ENCODE measurements at places on chromosomes 13 and 19.

- DNase-seq, result no peak
Measured at GRCh38 chr13:25587326-25587980, 215.7 kb downstream of the ATP8A2 start.

- DNase-seq, result no peak
Measured at GRCh38 chr13:114008964-114009589, 35.2 kb upstream of the C13orf46 start.

DNA sequence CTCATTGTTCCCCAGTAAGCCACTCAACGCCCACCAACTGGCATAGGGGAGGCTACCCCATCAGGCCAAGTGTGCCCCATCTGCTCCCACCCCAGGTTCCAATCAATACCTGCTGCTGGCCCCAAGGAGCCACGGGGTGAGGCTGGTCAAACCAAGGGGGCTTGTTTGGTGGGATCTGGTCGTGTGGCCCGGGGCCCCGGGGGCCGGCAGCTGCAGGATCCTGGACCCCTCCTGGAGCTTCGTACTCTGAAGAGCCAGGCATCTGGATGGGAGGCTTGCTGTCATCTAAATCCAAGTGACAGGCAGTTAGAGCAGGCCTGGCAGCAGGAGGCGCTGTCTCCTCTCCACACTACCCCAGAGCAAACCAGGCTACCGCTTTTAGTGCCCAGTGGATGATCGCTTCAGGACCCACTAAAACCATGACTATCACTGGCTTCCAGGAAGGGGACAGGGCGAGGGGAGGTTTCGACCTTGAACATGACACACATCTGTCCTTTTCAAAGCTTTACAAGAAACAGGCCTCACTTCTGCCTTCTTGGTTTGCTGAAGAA, 14.2 kb downstream of the CHERP start:
- DNase-seq, result peak; percentile 40

- no peak for DNase-seq
Measured at GRCh38 chr13:97101912-97102708, 107.8 kb upstream of the OXGR1 start.

GRCh38 chr13:103614761-103615160, 548.5 kb upstream of the SLC10A2 start:
- DNase-seq, result no peak

GRCh38 chr13:23175920-23176319, 4.9 kb upstream of the SGCG start:
- DNase-seq, result peak; percentile 22

GRCh38 chr19:40923934-40924391, 41.9 kb upstream of the CYP2A7 start:
- DNase-seq, result no peak

DNA sequence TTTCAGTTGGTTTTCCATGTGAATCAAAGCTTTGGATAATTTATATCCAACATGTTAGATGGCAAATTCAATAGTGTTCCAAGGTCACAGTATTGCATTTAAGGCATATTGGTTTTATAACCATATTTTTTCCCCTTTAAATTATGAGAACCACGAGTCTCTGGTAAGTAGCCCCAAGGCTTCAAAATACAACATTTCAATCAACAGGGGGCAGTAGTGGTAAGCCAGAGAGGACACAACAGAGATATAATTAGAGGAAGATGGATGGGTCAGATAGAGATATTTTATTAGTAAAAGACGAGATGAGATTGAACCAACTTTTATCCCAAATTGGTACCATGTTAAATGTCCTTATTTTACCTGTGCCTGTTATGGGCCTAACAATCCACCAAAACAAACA, 53.1 kb downstream of the KL start:
- peak; percentile 48 for DNase-seq

DNA sequence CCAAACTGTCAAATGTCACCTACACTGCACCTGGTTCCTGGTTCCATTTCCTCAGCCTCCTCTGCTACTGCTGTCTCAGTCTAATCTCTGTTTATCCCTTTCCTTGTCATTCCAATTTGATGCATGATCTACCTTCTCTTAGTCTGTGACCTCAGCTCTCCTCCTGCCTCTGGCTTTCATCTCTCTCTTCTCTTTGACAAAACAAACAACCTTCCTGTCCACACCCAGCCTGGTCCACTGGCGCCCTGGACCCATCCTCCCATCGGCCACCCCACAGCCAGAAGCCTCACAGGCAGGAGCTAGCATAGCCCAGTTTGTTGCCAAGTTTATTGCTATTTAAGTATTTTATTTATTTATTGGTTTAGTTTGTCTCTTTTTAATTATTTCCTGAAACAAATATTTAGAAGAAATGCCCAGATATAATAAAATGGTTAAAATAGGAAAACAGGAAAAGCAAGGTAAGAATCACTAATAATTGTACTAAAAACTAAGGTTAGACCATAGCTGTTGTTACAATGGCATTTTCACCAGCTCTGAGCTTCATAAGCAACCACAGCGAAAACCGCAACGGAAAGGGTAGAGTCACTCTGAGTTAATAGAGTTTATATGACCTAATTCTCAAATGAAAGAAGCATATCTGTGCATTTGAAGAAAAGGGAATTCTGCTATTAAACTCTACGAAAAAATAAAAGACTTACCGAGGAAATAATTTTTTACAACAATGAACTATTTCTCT, 68.6 kb downstream of the EFNB2 start:
- peak; percentile 77 for DNase-seq

- DNase-seq, result no peak
Measured at GRCh38 chr19:4064496-4065260, 2.0 kb downstream of the ZBTB7A start.

- DNase-seq, result no peak
Measured at GRCh38 chr13:85031771-85032170, 767.4 kb downstream of the SLITRK6 start.

DNA sequence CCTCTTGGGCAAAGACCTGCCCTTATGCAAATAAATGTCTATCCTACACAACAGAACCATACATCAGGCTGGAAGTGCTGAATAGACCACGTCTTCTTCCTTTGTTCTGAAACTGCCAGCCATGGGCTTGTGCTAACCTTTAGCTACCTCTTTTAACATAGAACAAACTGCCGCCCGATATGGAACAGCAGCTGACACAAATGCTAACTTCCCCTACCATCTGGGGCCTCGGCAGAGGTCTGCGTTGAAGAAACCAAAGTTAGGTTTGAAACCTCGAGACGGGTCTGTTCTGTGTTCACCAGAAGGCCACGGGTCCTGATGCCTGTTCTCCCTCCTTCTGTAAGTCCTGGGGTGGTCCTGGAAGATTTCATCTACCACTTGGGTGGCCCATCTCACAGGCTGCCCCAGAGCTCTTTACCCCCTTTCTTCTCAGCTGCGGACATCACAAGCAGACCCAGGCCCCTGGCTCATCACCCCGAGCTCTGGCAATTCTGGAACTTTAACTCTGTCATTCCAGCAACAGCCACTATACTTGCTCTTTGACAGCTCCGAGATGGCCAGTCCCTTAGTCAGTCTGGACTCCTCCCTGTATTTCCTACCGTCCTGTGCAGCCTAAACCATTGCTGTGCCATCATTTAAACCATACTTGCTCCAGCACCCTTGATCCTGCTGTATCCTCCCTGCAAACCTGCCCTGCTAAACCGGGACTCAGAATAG, 146.7 kb downstream of the USP12 start:
- DNase-seq, result no peak

DNA sequence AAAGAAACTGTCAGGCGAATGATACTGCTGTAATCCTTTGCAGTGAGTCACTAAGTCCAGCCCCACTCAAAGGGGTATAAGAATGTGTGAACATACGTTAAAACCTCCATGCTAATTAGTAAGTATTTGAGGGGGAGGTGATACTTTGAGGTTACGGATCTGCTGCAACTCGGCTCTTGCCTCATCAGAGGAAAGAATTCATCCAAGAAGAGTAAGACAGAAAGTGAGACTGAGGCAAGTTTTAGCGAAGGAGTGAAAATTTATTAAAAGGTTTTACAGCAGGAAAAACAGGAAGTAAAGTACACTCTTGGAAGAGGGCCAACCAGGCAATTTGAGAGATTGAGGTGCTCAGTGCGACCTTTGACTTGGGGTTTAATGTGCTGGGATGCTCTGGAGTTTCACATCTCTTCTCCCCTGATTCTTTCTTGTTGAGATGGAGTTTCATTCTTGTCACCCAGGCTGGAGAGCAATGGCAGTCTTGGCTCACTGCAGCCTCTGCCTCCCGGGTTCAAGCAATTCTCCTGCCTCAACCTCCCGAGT, 9.8 kb downstream of the CLEC4M start:
- peak; percentile 29 for DNase-seq

All from choroid plexus epithelial cell (primary cell).